ENCODE measurements at places on chromosomes 2 and 18.

- DNase-seq, result no peak
Observed at GRCh38 chr2:36497570-36498163, 100.3 kb downstream of the FEZ2 start.

DNA sequence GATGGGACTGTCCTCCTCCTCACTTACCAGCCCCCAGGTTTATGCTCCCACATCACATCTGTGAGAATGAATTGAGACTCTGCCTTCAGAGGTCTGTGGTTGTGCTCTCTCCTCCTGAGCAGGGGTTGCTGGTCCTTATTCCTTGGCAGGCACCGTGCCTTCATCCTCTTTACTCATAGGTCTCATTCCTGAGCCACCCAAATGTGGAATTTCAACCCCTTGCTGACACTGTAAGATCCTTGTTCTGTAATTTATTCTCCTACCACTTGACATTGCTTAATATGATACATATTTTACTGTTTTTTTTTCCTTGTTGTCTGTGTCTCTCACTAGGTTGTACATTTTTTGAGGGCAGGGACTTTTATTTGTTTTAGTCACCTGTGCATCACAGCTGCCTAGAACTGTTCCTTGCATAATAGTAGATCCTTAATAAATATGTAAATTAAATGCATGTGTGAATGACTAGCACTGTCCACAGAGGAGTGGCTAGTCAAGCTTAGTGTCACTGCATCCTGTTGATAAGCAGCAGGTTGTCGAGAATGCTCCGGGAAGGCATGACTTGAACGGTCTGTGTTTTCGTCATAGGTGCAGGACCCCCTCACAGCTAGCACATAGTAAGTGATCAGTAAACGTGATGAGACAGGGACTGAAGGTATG, 180.6 kb downstream of the ZNF407 start:
- no peak for DNase-seq

- DNase-seq, result no peak
Observed at GRCh38 chr2:59947917-59948541, 605.4 kb downstream of the BCL11A start.

- peak; percentile 22 for DNase-seq
Observed at GRCh38 chr18:57497372-57498294, 62.5 kb downstream of the ONECUT2 start.

DNA sequence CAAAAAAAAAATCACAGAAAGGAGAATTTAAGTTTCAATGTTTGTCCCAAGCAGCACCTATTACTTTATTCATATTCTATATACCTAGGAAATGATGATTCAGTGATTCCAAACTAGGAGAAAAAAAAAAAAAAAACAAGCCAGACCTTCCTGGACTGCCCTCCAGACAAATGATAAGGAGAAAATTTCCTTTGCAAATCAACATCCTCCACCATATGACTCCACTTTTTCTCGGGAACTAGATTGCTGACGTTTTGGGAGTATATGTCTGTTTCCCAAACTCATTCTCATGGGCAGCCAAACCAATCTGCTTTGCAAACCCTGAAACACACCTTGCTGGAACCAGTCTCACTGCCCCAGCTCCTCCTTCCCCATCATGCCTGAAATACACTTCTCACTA, 16.8 kb downstream of the AP1S3 start:
- no peak for DNase-seq

Data from WERI-Rb-1 (cell line).